Activated T-helper 1 cell treated with anti-CD3 and anti-CD28 coated beads, Interleukin-12 subunit alpha, Interleukin-12 subunit beta, Interleukin-2, Interleukin-4 antibody, amounts not matched to agents 30 ng/mL and 10 ng/mL and 1 ng/mL, durations not matched to agents 14 hours and 24 hours and 36 hours (primary cell): ENCODE measurements at places on chromosomes 3 and 15.

DNA sequence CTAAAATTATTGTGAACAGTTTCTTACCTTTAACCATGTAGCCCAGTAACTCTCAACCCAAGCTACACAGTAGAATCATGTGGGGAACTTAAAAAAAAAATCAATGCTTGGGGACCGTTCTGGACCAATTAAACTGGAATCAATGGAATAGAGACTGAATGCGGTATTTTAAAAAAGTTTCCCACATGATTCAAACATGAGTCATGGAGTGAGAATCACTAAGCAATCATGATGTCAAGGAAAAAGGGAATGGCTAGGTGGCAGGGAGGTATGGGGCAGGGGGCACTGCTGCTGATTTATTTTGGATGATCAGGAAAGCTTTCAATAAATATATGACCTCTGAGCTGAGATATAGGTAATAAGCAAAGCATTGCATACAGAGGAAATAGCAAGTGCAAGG lies 250.5 kb upstream of the RORA start:
- no peak for DNase-seq

DNA sequence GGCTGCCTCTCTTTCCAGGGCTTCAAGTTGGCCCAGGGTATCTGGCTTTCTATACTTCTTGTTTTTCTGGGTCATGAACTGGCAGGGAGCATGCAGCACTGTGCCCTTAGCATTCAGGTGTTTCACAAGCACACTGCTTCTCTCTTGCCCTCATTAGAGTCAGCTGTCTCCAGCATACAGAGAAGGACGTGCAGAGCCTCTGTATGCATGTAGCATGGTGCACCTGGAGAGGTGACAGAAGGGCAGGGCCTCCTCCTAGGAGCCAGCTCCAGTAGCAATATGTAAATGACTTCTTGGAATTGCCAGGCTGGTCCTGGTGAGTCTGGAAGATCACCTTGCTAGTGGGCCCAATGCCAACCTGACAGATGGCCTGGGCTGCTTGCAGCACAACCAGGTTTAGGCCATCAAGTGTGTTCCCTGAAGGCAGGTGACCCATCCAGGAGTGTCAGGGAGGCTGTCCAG lies 44.8 kb upstream of the ATP2C1 start:
- no peak for DNase-seq

DNA sequence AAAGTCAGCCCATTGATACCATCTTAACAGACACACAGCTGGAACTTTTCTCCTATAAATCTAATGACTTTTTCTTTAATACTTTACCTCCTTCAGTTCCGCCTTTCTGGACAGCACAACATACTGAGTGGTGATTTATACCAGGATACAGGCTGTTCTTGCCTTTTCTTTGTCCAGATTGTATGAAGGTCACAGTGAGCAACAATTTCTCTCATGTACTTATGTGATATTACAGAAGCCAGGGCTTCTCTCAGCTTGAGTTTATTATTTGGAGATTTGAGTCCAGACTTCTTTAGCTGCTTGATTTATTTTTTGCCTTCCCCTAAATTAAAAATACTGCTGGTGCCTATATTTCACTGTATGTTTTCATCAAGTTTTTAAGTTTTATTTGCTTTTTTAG lies 976.0 kb downstream of the ROBO2 start:
- DNase-seq = no peak

GRCh38 chr15:55256281-55257011 lies 33.2 kb downstream of the RAB27A start:
- no peak for DNase-seq

GRCh38 chr3:194014756-194015155 lies 121.2 kb upstream of the HES1 start:
- DNase-seq = no peak

DNA sequence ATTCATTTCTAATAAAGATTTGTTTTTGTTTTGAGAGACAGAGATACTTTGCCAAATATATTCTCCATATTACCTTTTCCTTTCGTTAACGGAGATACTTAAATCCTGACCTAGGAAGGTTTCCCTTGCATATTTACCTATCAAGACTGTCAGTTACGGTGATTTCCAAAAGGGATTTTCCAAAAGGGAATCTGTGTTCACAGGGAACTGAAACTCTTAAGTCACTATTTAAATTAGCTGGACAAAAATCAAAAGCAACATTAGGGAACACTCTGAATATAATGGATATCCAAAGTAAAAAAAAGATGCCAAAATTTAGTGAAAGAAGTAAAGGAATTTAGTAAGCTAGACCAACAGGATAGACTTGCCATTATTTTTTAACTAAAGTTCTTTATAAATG lies 576 bp downstream of the LRRFIP2 start:
- DNase-seq = no peak

DNA sequence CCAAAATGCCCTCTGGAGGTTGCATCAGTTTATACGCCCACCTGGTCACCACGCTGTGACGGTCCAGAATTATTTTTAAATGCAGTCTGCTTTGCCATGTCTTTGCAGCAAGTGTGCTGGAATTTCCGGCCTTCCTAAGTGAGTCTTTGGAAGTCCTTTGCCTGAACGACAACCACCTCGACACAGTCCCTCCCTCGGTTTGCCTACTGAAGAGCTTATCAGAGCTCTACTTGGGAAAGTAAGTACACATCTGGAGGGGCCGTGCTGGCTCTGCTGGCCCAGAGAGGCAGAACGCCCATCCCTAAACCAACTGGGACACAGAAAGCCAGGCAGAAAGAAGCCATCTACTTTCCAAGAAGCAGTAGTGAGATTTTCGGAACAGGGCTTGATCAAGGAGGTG lies 101.8 kb downstream of the LRRK1 start:
- DNase-seq = no peak

- DNase-seq = no peak
These were observed 74.4 kb downstream of the CDIN1 start for GRCh38 chr15:36653851-36654250.

- no peak for DNase-seq
These were observed 209.4 kb downstream of the CADPS start for GRCh38 chr3:62665627-62666437.

GRCh38 chr15:52295421-52296001 lies at the start of gene MYO5C:
TSS of gene MYO5C (minus strand) at chr15:52295804. CDS start at chr15:52295636, 168 bp downstream.
- no peak for DNase-seq

DNA sequence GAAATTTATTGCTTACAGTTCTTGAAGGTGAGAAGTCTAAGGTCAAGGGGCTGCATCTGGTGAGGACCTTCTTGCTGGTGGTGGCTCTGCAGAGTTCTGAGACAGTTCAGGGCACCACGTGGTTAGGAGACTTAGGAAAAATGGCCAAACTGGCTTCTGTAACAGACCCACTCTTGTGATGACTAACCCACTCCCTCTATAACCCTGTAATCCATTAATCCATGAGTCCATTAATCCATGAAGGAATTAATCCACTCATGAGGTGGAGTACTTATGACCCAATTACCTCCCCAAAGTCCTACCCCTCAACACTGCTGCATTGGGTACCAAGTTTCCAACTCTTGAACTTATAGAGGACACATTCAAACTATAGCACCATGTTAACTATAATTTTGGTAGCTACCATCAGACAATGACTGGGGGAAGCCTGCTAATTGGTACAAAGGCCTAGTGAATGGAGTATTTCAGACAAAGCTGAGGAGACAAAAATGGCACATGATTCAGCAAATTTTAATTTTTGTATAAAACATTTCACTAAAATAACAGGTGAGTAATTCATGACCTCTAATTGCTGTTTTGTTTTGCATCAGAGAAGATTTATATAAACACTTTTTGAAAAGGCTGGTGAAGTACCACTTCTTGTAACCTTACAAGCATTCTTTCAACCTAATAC lies 374.1 kb upstream of the TBL1XR1 start:
- no peak for DNase-seq

- no peak for DNase-seq
These were observed 87.8 kb downstream of the C3orf85 start for GRCh38 chr3:109224333-109224732.

DNA sequence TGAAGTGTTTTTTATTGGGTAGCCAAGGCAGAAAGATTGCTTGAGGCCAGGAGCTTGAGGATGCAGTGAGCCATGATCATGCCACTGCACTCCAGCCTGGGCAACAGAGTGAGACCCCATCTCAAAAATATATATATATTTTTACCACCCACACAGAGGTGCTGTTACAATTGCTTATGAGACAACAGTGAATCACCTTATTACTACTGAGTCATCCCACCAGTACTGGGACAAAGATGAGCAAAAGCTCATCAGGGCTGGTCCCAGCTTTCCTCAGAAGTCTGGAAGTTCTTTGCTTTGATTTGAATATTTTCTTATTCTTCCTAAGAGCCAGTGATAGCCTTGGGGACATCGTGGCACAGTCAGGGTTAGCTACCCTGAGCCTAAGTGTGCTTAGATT lies 207.7 kb downstream of the SOX2 start:
- no peak for DNase-seq

GRCh38 chr15:96916750-96917149 lies 586.2 kb downstream of the NR2F2 start:
- no peak for DNase-seq

DNA sequence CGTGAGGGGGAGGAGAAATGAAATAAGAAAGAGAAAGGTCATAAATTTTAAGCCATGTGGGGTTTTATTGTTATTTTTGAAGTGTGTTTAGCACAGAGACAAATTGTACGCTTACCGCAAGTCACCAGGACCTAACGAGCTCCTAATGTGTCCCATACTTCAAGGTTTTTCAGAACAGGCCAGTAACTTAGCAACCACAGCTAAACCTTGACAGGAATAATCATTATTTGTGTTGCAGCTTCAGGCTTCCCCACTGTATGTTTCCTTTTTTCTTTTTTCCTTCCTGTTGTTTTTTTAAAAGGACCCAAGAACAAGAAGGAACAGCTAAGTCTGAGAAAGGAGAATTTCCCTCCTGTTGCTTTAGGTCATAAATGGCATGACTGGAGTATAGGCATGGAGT lies 160.8 kb downstream of the TUSC7 start:
- no peak for DNase-seq

- DNase-seq = no peak
These were observed 13.4 kb upstream of the FBLN2 start for GRCh38 chr3:13535526-13535875.

- DNase-seq = no peak
These were observed 7.8 kb downstream of the USP3 start for GRCh38 chr15:63512148-63512547.

DNA sequence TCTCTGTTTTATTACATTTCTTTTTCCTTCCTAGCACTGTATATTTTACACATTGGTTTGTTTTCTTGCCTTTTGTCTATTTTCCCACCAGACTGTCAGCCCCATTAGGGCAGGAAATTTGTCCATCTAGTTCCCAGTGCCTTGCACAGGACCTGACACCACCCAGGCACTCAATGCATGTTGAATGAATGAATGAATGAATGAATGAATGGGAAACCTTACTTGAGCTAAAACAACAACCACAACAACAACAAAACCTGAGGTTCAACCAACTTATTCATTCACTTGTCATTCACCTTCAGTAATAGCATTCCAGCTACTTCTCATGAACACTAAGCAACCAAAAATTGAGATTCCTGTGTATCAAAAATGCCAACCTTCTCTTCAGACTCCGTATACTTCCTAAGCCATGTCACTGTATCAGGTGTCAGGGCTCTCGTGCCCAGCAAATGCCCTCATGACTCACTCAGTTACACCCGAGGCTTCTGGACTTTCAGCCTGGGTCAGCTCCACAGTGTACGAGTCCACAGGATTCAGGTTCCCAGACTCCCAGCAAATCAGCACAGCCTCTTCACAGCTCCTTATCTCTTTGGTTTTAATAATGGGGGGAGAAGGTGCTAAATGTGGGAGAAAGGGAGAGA lies 37.3 kb downstream of the FSD2 start:
- no peak for DNase-seq

DNA sequence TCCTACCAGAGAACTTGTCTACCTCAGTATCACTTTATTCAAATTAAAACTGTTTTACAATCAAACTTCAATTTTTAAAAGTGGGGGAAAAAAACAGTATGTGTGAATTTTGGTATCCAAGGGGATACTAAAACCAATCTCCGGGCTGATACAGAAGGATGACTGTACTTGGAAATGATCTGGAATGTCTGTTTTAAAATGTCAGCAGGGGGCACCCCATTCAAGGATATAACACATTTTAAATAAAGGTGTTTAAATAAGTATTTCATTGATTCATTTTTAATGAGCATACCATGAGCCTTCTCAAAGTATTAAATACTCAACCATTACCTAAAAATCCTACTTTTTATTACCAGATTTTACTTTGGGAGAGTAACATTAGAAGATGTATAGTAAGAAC lies 67.9 kb downstream of the ULK4 start:
- DNase-seq = no peak

DNA sequence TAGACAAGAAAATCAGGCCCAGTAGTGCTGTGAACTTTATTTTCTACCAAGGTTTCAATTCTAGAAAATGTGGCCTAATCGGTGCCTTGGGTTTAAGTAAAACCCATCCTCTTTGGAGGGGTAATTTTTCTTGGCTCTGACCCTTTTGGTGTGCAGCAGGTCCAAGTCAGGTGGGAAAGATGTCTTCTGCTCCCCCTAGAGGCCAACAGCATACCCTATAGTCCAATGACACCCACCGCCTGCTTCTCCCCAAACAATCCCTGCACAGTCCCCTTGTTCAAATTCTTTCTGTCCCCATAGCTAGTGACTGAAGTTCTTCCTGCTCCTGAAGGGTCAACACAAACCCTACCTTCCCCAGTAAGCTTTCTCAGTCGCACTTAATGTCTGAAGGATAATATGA lies 261.8 kb upstream of the GOLGA6L4 start:
- no peak for DNase-seq

DNA sequence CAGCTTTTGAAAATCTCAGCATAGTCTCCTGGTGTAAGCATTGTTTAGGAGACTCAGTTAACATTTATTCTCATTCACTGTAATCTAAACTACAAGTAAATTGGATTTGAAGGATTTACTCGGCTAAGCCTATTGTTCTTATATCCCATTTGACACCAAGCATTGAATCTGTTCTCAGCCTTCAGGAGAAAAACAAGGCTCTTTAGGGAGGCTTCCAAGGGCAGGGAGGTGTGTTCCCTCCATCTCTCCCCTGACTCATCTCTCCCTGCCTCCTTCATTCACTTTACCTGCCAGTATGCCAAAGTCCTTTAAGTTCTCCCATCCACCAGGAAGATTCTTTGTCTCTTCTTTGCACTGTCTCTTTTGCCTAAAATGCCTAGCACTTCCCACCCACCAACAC lies 347.8 kb downstream of the MFSD1 start:
- DNase-seq = no peak

GRCh38 chr3:166560253-166560652 lies 723.0 kb upstream of the BCHE start:
- no peak for DNase-seq

DNA sequence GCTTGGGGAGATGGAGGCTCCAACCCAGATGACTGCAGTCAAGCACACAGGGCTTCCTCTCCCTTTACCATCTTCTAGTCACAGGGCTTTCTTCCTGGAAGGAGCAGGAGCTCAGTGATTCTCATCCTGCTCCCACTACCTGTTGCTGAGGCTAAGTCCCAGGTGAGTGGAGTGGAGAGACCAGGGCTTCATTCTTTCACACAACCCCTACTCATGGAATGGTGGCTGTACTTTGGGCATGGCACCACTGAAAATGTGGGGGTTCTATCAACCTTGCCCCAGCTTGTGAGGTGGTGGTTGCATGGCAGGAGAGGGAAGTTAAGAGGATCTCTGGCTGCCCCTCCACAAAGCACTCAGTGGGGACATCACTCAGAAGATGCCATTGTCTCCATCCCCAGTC lies 36.8 kb upstream of the RAD18 start:
- no peak for DNase-seq
